ENCODE measurements at places on chromosomes 11 and 22.

DNA sequence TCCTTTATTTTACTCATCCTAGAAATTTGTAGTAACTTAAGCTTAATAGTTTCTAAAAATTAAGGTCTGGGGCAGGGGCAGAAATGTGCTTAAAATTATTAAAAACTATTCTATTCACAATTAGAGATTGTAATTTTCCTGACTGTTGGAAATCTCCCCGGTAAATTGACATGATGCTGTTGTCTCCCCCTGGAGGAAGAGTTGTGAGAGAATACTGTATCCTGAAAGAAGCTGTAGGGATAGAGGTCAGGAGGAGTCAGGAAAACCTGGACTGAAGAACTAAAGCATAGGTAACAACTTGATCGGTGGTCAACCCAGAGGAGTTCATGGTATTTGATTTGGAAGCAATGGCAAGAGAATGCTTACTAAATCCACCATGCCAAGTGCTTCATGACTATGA is 16.2 kb upstream of the ESAM start:
- no peak for DNase-seq

GRCh38 chr11:40514124-40514523 is 945.3 kb downstream of the LRRC4C start:
- no peak for DNase-seq

- no peak for DNase-seq
These were observed 13.6 kb downstream of the PARVB start for GRCh38 chr22:44037519-44038375.

GRCh38 chr22:22824340-22825212 is 63.0 kb upstream of the IGLL5 start:
- DNase-seq: no peak

GRCh38 chr11:68528630-68529029 is 68.1 kb downstream of the PPP6R3 start:
- no peak for DNase-seq

DNA sequence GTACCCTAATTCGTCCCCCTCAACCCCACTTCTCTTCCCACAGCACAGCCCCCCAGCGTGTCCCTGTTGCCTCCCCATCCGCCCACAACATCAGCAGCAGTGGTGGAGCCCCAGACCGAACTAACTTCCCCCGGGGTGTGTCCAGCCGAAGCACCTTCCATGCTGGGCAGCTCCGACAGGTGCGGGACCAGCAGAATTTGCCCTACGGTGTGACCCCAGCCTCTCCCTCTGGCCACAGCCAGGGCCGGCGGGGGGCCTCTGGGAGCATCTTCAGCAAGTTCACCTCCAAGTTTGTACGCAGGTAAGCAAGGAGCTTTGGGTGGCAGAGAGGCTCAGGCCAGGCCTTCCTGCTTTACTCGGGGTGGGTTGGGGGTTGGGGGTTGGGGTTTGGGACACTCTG is 12.2 kb downstream of the RCOR2 start:
- DNase-seq: no peak

- DNase-seq: no peak
These were observed 97.6 kb upstream of the B3GAT1 start for GRCh38 chr11:134509381-134510232.

GRCh38 chr11:25587496-25587895 is 744.4 kb upstream of the ANO3 start:
- DNase-seq: no peak

- DNase-seq: peak; percentile 19
These were observed 495 bp downstream of the HYOU1 start for GRCh38 chr11:119056421-119056999.

DNA sequence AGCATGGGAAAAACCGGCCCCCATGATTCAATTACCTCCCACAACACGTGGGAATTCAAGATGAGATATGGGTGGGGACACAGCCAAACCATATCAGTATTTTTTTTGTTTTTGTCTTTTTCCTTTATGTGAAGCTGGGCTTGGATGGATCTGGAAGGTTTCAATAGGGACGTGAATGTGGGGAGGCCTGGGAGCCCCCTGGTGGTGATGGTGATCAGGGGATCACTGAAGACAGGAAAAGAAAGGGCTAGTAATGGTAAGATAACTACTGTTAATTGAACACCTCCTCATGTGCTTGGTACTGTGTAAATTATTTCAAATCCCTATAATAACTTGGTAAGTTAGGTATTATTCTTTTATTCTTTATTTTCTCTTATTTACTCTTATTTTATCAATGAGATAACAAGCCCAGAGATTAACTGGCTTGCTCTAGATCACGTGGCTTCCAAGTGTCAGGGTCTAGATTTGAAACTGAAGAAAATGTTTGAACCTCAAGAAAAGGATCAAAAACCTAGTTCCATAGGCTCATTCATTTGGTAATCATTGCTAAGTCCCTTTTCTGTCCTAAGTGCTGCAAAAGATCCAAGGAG is 364.2 kb downstream of the TENM4 start:
- no peak for DNase-seq

GRCh38 chr11:76313913-76314740 is 66.8 kb downstream of the THAP12 start:
- no peak for DNase-seq

DNA sequence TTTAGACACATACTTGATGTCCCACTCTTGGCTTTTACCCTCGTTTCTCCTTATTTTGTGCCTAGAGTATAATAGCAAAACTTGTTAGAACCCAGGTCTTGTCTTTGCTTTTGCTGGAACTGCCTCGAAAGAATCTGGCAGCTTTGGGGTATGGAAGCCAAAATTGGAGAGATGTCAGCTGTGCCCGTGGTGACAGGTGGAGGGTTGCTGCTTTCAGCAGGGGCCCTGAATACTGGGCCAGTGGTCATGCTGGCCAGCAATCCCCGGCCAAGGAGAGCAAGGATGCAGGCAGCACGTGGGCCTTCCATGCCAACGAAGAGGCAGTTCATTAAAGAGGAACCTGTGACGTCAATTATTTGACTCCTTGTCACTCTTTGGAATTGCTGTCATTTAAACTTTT is 181.1 kb downstream of the HIPK3 start:
- no peak for DNase-seq

DNA sequence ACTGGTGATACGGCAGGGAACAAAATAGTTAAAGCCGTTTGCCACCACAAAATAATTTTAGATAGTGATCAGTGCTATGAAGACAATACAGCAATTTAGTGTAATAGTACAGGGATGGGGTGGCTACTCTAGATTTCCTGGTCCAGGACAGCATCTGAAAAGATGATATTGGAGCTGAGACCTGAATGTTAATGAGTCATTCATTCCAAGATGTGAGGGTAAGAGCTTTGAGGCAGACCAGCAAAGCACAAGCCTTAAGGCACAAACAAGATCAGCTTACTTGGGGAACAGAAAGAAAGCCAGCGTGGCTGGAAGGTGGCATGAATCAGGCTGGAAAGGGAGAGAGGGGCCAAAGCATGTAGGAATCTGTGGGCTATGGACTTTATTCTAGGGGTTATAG is 132.3 kb downstream of the TRIM44 start:
- DNase-seq: no peak

DNA sequence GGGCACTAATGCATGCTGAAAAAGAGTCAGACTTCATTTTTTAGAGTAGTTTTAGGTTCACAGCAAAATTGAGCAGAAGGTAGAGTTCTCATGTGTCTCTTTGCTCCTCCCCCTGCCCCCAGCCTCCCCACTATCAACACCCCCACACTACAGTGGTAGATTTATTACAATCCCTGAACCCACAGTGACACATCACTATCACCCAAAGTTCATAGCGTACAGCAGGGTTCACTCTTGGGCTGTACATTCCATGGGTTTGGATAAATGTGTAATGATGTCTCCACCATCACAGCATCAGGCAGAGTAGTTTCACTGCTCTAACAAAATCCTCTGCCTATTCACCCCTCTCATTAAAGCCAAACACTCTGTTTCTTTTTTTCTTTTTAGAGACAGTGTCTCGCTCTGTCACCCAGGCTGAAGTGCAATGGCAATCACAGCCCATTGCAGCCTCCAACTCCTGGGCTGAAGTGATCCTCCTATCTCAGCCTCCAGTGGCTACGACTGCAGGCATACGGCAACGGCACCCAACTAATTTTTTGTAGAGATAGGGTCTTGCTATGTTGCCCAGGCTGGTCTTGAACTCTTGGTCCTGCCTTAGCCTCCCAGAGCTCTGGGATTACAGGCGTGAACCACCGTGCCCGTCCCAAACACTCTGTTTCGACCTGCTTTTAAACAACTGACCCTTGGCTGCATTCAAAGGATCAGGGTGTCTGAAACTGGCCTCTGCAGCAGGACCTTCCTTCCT is 4.1 kb downstream of the BEST1 start:
- no peak for DNase-seq

DNA sequence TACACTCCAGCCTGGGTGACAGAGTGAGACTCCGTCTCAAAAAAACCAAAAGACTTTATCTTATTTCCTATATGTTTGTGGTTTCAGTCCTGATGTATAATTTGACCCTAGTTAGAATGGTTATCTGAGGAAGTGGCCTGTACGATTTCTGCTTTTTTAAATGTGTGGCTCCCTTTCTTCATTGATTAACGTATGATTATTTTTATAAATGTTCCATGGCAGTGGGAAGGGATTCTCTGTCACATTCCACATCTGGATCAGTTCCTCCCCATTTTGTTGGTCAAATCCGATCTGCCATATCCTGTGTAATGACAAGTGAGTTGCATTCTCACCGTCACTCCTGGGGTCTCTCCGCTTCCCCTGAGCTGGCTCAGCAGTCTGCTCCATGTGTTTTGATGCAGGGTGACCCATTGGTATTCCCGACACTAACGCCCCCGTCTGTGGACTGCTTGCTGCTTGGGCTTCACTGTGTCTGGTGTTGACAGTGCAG is 20.3 kb downstream of the NEAT1 start:
- no peak for DNase-seq
